ENCODE measurements at places on chromosomes 7 and 10.

DNA sequence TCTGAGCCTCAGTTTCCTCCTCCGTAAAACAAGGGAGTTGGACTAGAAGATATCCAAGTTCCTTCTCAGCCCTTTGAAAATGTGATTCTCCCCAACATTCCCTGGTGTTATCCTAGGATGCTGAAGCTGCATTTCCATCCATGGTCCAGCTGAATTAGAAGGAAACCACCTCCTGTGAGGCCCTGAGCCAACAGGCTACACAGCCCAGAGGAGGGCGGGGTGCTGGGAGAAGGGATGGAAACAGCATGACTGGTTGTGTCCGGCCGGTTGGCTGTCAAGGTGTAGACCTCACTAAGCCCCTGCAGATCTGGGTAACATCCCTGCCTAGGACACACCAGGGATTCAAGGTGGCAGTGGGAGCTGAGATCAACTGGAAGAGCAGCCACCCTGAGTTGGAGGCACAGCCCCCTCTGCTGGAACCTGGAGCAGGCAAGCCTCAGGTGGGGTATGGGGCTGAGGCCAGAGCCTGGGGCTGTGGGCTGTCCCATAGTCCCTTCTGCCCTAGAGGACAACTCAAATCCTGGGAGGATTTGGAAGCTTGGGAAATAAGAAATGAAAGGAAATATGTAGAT lies 72.0 kb downstream of the PAX2 start:
- DNase-seq, result no peak

- DNase-seq, result no peak
Observed at GRCh38 chr7:24580283-24580946, 7.2 kb downstream of the PALS2 start.

- DNase-seq, result no peak
Observed at GRCh38 chr10:10579709-10580108, 438.0 kb upstream of the CELF2 start.

- DNase-seq, result no peak
Observed at GRCh38 chr7:42269161-42269560, 32.2 kb upstream of the GLI3 start.

DNA sequence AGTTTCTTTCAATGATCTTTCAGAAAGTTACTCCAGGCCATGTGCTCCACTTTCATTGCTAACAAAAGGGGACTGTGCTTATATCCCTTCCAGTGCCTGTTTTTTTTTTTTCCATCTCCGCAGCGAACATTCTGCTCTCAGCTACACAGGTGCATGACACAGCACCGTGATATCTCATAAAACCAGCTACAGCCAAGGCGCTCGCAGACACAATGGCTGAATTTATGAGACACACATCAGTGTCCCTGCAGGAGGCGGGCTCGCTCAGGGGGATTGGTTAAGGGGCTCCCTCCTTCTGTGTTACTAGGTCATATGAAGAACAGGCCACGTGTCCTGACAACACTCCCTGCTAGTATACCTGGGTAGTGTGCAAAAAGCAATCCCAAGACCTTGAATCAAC lies 245.5 kb downstream of the SKAP2 start:
- DNase-seq, result no peak

DNA sequence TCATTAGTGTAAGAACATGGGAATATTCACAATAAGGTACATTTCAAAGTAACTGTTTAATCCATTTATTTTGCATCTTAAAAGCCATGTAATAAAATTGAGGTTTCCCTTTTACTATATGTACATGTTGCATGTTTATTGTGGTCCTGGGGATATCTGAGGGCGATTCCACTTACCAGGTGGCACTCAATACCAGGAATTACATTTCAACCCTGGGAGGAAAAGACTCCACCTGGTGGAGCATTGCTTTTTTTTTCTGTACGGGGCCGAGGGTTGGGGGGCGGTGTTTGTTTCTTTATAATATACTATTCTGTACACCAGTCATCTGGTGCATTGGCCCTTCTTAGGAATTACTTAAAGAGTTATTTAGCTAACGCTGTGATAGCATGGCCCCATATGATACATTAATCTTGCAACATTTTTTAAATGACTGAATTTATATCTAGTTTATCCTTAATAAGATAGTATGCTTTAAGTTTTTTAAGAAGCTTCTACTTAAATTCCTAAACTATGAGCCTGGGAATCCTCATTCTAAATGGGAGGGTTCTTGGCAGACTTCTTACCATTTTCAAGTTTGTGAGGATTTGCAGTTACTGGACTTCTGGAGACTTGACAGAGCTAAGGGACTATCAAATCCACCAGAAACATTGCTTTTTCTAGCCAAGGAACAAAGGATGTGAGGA lies 7.2 kb upstream of the HGF start:
- no peak for DNase-seq

- DNase-seq, result no peak
Observed at GRCh38 chr10:127407551-127407950, 141.6 kb upstream of the NPS start.

- no peak for DNase-seq
Observed at GRCh38 chr10:14111208-14111607, 219.5 kb downstream of the FRMD4A start.
